ENCODE measurements at places on chromosomes 11 and 22.

GRCh38 chr11:62842171-62842741 is 2.9 kb upstream of the WDR74 start:
- DNase-seq = no peak

GRCh38 chr11:99893811-99894210 is 793.3 kb upstream of the ARHGAP42 start:
- DNase-seq = no peak

DNA sequence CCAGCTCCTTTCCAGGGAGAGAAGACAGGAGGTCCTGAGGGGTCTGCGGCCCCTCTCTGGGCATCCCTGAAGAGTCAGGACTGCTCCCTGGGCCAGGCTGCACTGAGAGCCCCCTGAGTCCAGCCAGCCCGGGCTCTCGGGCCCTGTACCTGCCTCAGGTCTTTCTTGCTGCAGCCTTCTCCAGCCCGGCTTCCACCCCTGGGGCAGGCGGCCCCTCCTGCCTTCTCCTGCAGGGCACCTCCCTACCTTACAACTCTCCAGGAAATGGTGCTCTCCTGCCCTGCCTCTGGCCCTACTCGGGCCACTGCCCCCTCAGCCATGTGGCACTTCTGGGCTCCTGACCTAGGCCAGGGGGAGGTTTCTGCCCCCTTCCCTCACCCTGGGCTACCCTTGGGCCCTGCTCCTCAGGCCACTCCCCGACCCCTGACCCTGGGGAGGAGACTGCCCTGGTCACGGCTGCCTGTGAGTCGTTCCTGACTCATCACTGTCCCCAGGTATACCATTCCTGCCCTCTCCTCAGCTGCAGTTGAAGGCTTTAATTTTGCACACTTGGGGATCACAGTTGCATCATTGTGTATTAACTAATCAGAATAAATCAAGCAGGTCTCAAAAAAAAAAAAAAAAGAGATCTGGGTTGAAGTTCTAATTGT is 251.1 kb downstream of the NXPE2 start:
- no peak for DNase-seq

DNA sequence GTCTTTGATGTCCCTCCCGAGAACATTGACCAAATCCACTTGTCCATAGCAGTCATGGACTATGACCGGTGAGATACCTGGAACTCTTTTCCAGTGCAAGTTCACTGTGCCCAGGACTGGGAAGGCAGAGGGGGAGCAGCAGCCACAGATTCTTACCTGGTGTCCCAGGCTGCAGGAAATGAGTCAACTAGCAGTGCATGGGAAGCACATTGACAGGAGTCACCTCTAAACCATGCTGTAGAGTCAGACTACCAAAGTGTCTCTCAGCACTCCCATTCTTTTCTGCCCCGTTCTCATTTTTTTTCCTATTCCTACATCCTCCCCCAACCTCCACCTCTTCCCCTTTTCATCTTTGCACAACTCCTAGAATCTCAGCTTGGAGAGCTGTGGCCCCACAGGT is 67.2 kb upstream of the OLFML1 start:
- no peak for DNase-seq

GRCh38 chr11:22768281-22768680 is 61.3 kb downstream of the SVIP start:
- DNase-seq = no peak

DNA sequence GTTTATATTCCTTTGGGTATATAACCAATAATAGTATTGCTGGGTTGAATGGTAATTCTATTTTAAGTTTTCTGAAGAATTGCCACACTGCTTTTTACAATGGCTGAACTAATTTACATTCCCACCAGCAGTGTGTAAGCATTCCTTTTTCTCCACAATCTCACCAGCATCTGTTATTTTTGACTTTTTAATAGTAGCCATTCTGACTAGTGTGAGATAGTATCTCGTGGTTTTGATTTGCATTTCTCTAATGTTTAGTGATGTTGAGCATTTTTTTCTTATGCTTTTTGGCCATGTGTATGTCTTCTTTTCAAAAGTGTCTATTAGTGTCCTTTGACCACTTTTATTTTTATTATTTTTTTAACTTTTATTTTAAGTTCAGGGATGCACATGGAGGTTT is 275.3 kb downstream of the METTL15 start:
- DNase-seq = no peak

- DNase-seq = no peak
Observed at GRCh38 chr11:76543006-76543703, 98.3 kb downstream of the EMSY start.

GRCh38 chr22:26985931-26986782 is 328.8 kb downstream of the MIAT start:
- DNase-seq = no peak

GRCh38 chr11:118652681-118653181 is 26.7 kb downstream of the TREH start:
- no peak for DNase-seq

DNA sequence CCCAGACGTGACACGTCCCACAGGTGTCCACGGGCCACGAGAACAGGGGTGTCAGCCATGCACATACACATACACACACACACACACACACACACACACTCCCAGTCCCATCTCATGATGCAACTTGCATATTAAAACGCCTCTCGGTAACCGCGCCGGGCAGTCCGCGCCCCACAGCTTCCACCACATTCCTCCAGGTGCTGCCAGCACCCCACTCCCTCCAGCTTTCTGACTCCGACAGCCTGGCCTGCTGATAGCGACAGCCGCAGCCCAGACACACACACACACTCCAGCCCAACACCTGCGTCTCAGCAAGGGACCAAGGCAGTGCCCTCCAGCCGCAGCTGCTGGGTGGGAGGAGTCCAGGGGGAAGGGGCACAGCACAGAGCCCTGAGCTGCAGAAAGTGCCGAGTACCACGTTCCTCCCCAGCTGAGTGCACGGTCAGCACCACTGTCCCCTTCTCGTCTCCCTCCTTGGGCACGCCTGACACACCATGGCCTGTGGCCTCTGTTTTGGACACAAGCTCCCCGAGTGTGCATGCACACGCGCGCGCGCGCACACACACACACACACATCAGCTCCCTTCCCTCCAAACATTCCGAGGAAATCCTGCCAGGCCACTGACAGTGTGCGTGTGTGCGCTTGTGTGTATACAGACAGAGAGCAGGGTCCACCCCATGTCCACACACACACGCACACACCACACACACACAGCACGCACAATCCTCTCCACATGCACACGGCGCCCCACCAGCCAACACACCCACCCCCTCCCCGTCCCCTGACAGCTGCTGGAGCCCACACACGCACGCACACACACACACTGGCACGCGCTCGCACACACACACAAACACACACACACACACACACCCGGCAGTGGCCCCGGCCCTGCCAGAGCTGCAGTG is 1.2 kb downstream of the ELFN2 start:
- DNase-seq = no peak

DNA sequence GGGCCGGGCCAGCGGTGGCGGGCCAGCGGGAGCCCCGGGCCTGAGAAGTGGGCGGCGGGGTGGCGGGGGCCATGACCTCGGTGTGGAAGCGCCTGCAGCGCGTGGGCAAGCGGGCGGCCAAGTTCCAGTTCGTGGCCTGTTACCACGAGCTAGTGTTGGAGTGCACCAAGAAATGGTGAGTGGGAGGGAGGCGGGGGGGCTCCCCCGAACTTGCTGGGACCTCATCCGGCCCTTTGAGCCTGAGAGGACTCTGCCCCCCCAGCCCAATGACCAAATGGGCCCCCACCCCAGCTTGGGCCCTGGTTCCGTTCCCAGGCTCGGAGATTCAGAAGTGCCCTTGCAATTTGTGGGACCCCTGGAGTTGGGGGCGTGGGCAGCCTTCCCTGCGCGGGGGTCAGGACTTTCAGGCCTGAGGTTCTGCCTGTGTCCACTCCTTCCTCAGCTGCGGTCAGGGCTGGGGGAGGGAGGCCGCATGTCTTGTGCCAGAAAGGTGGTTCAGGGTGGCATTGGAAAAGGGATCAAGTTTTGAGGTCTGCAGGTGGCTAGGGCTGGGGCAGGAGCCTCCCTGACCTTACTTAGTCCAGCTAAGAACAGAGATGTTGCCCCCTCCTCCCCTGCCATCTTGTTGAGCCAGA is 496 bp downstream of the EHBP1L1 start:
- DNase-seq = no peak

DNA sequence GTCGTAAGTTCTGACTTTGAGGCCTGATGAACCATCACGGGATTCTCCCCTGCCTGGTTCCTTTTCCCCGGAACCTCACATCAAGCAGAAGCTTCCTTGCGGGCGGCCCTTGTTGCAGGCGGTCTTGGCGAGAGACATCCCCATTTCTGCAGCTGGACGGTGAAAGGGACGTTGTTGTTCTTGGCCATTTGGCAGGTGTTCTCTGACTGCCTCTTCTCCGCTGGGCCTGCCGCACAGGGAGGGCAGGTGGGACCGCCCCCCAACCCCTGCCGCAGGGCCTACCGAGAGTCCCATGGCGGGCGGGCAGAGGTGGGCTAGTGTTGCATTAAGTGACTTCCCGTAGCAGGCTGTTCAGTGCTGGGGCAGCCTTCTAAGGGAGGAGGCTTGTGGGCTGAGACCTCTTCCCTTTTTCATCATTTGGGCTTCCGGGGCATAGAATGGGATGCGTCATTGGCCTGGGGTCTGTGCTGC is 26.9 kb upstream of the GRAMD4 start:
- DNase-seq = no peak

- peak; percentile 72 for DNase-seq
Observed at GRCh38 chr11:67438158-67438902, 848 bp upstream of the PTPRCAP start.

DNA sequence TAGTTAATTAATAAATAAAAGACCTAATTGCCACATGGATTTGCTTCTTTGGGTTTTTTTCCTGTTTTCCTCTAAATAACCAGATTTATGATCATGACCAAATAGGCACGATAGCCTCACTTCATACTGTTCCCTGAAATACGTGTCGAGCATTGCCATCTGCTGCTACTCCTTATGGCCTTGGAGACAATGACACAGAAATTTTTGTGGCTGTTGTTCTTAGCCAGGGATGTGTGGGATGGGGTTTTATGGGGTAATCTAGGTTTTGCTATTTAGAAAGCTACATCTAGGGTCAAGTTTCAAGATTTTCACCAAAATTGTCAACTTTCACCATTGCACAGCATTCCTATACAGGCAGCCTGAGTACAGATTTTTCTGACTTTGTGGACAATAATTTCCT is 145.2 kb downstream of the DBX1 start:
- no peak for DNase-seq

- DNase-seq = no peak
Observed at GRCh38 chr22:32079130-32080089, 36.3 kb downstream of the SLC5A1 start.

GRCh38 chr11:4146772-4147098 is 52.1 kb downstream of the RRM1 start:
- DNase-seq = no peak

GRCh38 chr11:44574610-44575287 is 9.3 kb downstream of the CD82 start:
- no peak for DNase-seq

- DNase-seq = no peak
Observed at GRCh38 chr11:133354069-133354468, 178.2 kb downstream of the OPCML start.

DNA sequence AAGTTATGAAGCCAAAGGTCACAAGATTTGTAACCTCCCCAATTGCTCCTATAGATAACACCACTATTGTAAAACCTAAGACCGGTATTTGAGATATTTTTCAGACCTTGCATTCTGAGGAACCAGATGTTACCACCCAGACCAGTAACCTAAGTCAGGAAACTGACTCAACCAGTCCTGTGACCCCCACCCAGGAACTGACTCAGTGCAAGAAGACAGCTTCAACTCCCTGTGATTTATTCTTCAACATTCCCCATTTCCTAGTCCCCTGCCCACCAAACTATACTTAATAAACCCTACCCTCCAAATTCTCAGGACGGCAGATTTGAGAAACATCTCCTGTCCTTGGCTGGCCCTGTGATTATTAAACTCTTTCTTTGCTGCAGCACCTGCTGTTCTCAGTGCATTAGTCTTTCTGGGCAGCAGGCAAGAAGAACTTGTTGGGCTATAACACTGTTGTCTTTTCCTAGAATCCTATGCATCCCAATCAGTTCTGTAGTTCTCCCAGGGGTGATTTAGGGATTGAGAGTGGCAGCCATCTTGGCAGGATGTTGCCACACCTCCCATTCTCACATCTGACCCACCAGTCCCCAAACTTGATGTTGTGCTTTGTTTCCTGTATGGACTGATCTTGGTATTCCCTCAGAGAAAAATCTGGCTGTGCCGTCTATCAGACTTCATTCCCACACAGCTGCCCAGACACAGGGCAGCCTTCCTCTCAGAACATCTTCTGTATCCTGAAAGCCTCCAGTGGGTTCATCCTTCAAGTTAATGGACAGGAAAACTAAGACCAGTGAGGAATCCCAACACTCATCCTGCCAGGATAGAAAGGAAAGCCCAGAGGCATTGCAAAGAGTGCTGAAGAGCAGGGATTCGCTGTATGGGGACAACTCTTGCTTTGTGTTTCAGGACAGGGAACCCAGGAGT is 104.0 kb downstream of the PDE2A start:
- DNase-seq = no peak

DNA sequence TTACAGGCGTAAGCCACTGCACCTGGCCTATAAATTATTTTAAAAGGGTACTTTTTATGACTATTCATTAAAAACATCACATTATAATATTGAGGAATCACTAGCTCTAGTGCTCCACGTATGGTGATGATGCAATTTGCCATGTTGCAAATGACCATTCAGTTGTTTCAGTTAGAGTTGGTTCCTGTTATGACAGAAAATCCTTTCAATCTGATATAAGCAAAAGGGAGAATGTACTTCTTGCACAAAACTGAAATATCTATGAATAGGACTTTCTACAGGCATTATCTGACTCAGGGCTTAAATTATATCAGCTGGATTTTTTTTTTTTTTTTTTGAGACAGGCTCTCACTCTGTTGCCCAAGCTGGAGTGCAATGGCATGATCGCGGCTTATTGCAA is 45.6 kb upstream of the RRM1 start:
- DNase-seq = no peak

GRCh38 chr11:70556884-70557741 is 158.8 kb downstream of the CTTN start:
- DNase-seq = no peak

DNA sequence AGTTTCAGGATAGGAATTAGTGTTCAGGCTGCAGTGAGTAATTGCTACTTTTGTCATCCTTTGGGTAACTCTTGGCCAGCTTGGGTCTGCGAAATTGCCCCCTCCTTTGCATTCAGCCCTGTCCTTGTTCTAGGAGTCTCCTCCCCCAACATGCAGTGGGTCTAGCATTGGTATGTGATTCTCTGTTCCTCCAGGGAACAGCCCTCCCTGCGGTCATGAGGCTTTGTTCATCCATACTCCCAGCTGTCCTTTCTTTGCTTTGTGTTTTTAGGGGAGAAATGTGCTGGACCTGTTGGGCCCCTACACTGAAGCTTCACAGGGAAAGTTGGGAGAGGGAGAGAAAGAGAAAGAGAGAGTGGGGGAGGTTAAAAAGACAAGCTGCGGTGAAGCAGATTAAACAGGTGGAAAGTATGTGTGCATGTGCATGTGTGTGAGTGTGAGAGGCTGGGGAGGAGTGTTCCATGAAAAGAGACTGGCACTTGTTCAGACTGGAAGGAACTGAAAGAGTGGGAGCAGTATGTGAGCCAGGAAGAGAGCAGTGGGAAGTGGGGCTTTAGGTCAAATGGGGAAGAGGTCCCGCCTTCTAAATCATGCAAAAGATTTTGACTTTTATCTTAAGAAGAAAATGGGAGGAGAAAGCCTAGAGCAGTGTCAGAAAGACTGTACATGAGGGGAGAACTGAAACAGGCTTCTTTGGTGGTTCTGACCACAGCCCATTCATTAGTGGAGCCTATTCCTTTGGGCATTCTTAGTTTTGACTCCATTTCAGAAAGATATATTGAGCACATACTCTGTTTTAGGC is 17.9 kb upstream of the SESN3 start:
- DNase-seq = no peak

- no peak for DNase-seq
Observed at GRCh38 chr22:49018601-49019000, 809.1 kb downstream of the BRD1 start.
